Naive thymus-derived CD8-positive, alpha-beta T cell (primary cell): ENCODE measurements at places on chromosomes 3 and 15. TPM values are rescaled to one million over a fixed set of nuclear protein-coding genes. Genes with fewer than 3 reads are reported as not detected.

Gene RASGRP1
- total RNA-seq, result 88.5 TPM

Gene ONECUT1
- total RNA-seq, result not detected

Gene RAB6B
- not detected for total RNA-seq

GRCh38 chr3:126264952-126265351 is 84.6 kb upstream of the ALDH1L1 start:
- no peak overlapping the region for H3K27ac ChIP-seq
- H3K4me3 ChIP-seq, result no peak overlapping the region
- peaks cover 10% of the 10 kb centered on the region for H3K27me3 ChIP-seq

GRCh38 chr3:37559461-37559860 is 302.2 kb upstream of the CTDSPL start:
- H3K4me3 ChIP-seq, result no peak overlapping the region
- H3K4me1 ChIP-seq, result no peaks in the 10 kb centered on the region
- H3K36me3 ChIP-seq, result no peaks in the 10 kb centered on the region
- DNase-seq, result no peak
- H3K27ac ChIP-seq, result no peak overlapping the region

- H3K27me3 ChIP-seq, result peaks cover 13% of the 10 kb centered on the region
- H3K27ac ChIP-seq, result no peak overlapping the region
- no peaks in the 10 kb centered on the region for H3K4me1 ChIP-seq
Observed at GRCh38 chr3:102269406-102269805, 165.4 kb upstream of the ZPLD1 start.

DNA sequence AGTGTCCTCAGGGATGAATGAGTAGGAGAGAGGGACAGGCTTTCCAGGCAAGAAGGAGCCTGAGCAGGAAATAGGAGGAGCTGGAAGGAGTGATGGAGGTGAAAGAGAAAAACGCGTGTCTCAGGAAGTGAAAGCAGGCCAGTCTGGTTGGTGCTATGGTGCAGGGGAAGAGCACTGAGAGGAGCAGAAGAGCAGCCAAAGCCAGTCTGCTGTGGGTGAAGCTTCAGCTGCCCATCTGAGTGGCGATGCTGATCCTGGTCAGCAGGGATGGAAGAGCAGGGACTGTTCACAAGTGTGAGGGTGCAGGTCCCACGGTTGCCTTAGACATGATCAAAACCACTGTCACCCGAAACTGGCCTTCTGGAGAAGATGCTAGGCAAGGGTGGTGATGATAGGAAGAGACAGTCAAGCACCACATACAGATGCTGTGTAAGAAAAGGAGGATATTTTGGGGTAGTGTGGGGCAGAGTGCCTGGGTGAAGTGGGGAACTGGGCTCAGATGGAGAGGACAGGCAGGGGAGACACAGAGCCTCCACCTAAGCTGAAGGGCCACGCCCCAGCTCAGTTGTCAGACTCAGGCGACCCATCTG is 5.5 kb upstream of the KY start:
- DNase-seq, result no peak
- H3K4me3 ChIP-seq, result no peak overlapping the region
- H3K27me3 ChIP-seq, result peaks cover 23% of the 10 kb centered on the region
- peaks cover 3% of the 10 kb centered on the region for H3K4me1 ChIP-seq

GRCh38 chr3:155065537-155065936 is 14.6 kb upstream of the MME start:
- H3K36me3 ChIP-seq, result no peaks in the 10 kb centered on the region
- no peaks in the 10 kb centered on the region for H3K4me1 ChIP-seq
- no peak overlapping the region for H3K27ac ChIP-seq
- no peak overlapping the region for H3K4me3 ChIP-seq
- DNase-seq, result no peak

GRCh38 chr3:20080956-20081554 is 40.8 kb downstream of the KAT2B start:
- H3K27me3 ChIP-seq, result no peaks in the 10 kb centered on the region
- no peak for DNase-seq
- H3K4me1 ChIP-seq, result peaks cover 36% of the 10 kb centered on the region
- peak overlapping the region; percentile 47 for H3K27ac ChIP-seq
- H3K36me3 ChIP-seq, result no peaks in the 10 kb centered on the region

DNA sequence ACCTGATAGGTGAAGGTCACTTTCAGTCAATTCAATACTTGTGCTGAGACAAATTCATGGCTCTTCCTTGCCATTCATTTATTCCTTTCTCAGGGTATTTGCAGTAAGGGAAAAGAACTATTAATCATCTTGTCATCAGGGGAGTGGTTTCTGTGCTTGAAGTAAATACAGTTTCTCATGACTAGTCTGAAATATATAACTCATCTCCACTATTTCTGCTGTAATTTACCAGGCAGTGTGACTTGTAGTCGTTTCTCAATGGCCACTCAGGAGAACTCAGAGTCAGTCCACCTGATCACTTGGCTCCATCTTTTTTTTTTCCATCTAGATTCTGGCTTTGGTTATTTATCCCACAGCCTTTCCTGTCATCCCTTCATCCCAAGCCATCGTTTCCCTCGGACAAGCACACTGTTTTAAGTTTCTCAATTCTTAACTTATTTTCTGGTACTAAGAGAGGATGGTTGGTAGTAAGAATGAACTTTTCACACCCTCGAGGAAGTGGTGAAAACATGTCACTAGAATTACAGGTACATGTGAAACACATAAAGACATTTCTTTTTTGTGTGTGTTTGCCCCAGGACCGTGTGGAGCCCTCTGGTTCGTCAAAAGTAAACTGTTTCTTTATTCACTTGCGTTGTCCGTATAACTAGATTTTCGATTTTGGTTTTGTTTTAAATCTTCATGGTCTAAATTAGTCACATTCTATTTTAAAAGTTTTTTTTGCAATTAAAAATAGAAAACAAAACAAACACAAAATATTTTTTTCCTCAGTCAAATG is 620.2 kb downstream of the ZBBX start:
- H3K36me3 ChIP-seq, result no peaks in the 10 kb centered on the region
- H3K27ac ChIP-seq, result no peak overlapping the region
- no peaks in the 10 kb centered on the region for H3K27me3 ChIP-seq
- DNase-seq, result no peak
- H3K4me1 ChIP-seq, result no peaks in the 10 kb centered on the region

DNA sequence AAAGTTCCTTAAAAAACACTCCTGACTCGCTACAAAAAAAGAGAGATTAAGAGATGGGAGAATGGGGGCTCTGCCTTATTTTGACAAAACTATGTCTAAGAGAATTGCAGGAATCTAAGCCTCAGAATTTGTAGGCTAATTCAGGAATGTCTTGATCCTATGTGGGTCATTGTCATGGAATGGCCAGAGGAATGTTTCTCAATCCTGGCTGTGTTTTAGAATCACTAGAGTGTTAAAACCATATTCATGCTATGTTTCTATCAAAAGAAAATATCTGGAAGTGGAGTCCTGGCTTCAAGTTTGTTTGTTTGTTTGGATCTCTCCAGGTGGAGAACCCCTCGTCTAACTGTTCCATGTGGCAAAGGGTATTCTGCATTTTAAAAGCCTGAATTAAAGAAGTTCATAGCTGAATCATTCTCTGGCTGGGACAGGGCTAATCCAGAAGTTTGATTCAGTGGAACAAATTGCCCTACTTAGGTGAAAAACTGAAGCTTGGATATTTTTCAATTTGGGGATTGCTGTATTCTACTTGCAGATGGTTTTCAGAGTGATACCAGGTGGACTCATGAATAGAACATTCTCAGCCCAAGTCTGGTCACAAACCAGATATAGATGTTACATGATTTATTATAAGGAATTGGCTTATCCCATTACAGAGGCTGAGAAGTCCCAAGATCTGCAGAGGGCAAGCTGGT is 28.2 kb downstream of the GJD2 start:
- H3K4me1 ChIP-seq, result no peaks in the 10 kb centered on the region
- H3K27ac ChIP-seq, result no peak overlapping the region
- no peak overlapping the region for H3K4me3 ChIP-seq
- no peaks in the 10 kb centered on the region for H3K36me3 ChIP-seq
- peaks cover 40% of the 10 kb centered on the region for H3K27me3 ChIP-seq

GRCh38 chr15:55820043-55820442 is 77.1 kb upstream of the PRTG start:
- no peak overlapping the region for H3K4me3 ChIP-seq
- no peak overlapping the region for H3K27ac ChIP-seq
- H3K27me3 ChIP-seq, result peaks cover 7% of the 10 kb centered on the region
- no peaks in the 10 kb centered on the region for H3K36me3 ChIP-seq
- H3K4me1 ChIP-seq, result no peaks in the 10 kb centered on the region
- DNase-seq, result no peak

DNA sequence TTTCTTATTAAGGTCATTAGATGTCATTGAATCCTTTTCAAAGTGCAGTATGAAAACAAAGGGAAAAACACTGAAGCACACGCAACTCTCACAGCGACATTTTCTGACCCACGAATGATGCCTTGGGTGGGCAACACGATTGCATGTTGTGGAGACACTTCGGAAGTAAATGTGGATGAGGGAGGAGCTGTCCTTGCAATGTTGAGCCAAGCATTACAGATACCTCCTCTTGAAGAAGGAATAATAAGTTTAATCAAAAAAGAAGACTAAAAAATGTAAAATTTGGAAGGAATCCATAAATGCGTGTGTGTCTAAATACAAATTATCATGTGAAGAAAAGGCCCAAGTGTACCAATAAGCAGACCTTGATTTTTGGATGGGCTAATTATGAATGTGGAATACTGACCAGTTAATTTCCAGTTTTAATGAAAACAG is 16.9 kb downstream of the THBS1 start:
- H3K36me3 ChIP-seq, result no peaks in the 10 kb centered on the region
- no peak for DNase-seq
- H3K4me3 ChIP-seq, result no peak overlapping the region
- H3K27me3 ChIP-seq, result no peaks in the 10 kb centered on the region

DNA sequence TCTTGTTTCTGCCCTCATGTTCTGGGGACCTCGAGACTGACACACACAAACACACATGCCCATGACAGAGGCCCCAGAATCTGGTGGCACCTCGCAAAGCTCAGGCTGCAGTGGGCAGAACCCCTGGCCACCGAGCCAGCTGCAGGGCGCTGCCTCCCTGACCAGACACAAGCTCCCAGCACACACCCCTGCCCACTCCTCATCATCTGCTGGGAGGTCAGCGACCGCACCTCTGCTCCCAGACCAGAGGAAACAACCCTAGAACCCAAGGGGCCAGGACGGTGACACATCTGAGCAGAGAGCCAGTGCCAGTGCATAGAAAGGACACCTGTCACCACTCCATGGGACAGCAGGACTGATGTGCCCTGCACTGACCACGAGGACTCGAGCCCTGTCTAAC is 43.2 kb downstream of the HMCES start:
- no peaks in the 10 kb centered on the region for H3K36me3 ChIP-seq
- H3K4me1 ChIP-seq, result peaks cover 8% of the 10 kb centered on the region
- H3K4me3 ChIP-seq, result no peak overlapping the region
- no peaks in the 10 kb centered on the region for H3K27me3 ChIP-seq
- H3K27ac ChIP-seq, result no peak overlapping the region

DNA sequence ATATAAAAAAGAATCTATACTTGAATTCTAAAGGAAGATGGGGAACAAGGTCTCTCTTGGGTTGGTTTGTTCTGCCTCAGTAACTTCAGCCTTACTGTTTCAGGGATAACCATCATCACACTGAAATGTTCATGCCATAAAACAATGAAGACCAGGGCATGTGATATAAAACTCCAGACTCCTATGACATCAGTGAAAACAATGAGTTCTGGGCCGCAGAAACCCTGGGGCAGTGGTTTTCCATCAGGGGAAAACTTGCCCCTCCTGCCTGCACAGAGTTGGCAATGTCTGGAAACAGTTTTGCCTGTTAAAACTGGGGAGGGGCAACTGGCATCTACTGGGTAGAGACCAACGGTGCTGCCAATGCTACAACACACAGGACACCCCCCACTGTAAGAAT is 46.8 kb downstream of the CA12 start:
- H3K27ac ChIP-seq, result no peak overlapping the region
- no peak for DNase-seq

GRCh38 chr15:96170979-96171739 is 159.3 kb upstream of the NR2F2 start:
- no peak overlapping the region for H3K27ac ChIP-seq
- DNase-seq, result no peak
- H3K27me3 ChIP-seq, result peaks cover 14% of the 10 kb centered on the region
- no peak overlapping the region for H3K4me3 ChIP-seq
- H3K4me1 ChIP-seq, result no peaks in the 10 kb centered on the region
- no peaks in the 10 kb centered on the region for H3K36me3 ChIP-seq

DNA sequence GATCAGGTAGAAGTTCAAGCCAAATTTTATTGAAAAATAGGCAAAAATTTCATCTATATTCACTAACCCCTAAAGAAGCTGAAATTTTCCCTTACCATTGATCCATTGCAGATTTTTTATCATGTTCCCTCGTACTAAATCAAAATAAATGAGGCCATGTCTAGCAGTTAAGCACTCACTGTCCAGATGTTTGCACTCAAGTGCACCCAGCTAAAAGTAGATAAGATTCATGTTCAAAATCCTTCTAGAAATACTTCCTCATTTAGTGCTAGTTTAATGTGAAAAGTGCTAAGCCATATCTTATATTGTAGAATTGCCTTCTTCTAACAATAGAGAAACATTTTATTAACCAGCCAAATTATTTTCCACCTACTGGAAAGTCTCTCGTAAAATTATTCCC is 164.7 kb upstream of the UBE2E2 start:
- peaks cover 10% of the 10 kb centered on the region for H3K4me1 ChIP-seq
- H3K27ac ChIP-seq, result no peak overlapping the region
- no peaks in the 10 kb centered on the region for H3K27me3 ChIP-seq
- H3K4me3 ChIP-seq, result no peak overlapping the region
- DNase-seq, result no peak
- H3K36me3 ChIP-seq, result no peaks in the 10 kb centered on the region
